ENCODE measurements at places on chromosomes 5 and 9. TPM values are rescaled to one million over a fixed set of nuclear protein-coding genes. Genes with fewer than 3 reads are reported as not detected.

- no peak for DNase-seq
- peaks cover 3% of the 10 kb centered on the region for H3K36me3 ChIP-seq
- H3K4me1 ChIP-seq: peaks cover 60% of the 10 kb centered on the region
- H3K27ac ChIP-seq: peak overlapping the region; percentile 13
Observed at GRCh38 chr5:179764056-179764455, 29.7 kb upstream of the LTC4S start.

- no peaks in the 10 kb centered on the region for H3K36me3 ChIP-seq
- H3K27ac ChIP-seq: no peak overlapping the region
- H3K27me3 ChIP-seq: peaks cover 3% of the 10 kb centered on the region
Observed at GRCh38 chr9:123425261-123425821, 69.3 kb downstream of the CRB2 start.

GRCh38 chr9:70113403-70114022 lies 69.9 kb downstream of the MAMDC2 start:
- no peaks in the 10 kb centered on the region for H3K27me3 ChIP-seq
- H3K4me3 ChIP-seq: no peak overlapping the region
- peaks cover 3% of the 10 kb centered on the region for H3K36me3 ChIP-seq
- H3K27ac ChIP-seq: no peak overlapping the region
- peak; percentile 54 for DNase-seq
- peaks cover 42% of the 10 kb centered on the region for H3K4me1 ChIP-seq

Gene OTULINL
- 2.8 TPM for total RNA-seq

Gene DPYSL3
- 198 TPM for total RNA-seq

All from astrocyte (in vitro differentiated cells and primary cell).